ENCODE measurements at places on chromosomes 4 and X.

DNA sequence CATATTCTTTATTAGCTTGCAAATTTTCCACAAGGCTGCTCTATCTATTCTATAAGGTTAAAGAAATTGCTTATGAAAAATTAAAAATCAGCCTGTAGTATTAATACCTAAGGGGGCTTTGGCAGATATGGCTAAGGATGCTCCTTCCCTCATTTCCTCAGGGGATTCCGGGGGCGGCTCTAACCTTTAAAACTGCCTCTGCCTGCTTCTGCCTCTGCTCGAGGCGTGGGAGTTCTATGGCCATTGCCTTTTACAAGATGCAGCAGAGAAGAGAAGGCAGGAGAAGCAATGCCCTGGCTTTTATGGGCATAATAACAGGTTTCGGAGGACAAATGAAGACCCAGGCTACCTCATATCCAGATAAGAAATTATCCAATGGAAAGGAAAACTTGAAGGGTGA is 8.6 kb upstream of the CDKN2AIP start:
- DNase-seq, result no peak

DNA sequence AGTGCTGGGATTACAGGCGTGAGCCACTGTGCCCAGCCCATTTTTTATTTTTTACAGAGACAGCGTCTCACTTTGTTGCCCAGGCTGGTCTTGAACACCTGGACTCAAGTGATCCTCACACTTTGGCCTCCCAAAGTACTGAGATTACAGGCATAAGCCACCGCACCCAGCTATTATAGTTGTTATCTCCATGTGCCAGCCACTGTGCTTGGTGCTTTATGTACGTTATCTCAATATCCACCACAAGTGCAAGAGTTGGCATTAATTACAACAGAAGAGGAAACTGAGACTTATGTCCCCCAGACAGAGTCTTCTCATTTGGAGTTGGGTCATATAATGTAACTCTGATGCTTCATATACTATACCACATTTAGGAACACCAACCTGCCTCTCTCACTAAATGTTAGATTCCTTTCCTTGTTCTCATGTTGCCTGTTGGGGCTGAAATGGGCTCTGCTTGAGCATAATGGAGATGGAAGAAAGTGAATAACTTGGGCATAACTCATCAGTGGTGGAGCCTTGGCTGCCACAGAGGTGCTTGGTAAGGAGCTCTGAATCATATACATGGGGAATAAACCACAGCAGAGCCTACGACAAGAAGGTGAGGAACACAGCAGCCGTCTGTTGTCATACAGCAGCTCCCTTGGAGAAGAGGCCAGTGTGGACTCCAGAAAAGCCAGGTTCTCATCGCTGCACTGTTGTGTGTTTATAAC is 84.3 kb downstream of the SPRY1 start:
- DNase-seq, result no peak

DNA sequence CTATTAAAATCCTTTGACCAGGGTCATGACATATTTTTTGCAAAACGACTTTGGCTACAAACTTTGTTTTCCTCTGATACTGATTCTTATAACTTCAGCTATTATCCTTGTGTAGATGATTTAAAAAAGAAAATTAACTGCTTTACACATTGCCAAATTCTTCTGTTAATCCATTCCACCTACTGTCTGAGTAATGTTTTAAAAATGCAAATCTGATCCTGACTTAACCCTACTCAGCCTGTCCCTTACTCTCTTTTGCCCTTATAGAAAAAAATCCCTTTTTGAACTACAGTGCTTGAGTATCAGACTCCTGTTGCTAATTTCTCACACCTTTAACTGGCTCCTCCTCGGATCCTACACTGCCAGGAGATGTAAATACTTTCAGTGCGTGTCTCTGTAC is 723.1 kb downstream of the ADGRL3 start:
- no peak for DNase-seq

GRCh38 chr4:159024266-159024665 is 78.6 kb upstream of the RAPGEF2 start:
- no peak for DNase-seq

DNA sequence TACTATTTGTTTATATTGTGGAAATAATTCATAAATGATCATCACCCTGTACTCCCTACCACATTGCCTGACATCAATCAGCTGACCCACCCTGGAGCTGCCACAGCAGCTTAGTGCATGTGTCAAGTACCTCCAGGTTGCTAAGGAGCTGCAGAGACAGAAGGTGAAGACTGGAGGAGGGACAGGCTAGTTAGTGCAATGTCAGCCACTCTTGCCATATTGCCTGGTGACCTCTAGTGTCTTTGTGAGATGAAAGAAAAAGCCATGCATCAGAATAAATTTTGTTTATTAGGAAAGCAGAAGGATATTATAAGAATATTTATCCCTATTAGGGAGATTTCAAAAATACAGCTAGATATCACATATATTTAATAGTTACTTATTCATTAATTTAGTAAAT is 243.9 kb upstream of the FAT4 start:
- no peak for DNase-seq

DNA sequence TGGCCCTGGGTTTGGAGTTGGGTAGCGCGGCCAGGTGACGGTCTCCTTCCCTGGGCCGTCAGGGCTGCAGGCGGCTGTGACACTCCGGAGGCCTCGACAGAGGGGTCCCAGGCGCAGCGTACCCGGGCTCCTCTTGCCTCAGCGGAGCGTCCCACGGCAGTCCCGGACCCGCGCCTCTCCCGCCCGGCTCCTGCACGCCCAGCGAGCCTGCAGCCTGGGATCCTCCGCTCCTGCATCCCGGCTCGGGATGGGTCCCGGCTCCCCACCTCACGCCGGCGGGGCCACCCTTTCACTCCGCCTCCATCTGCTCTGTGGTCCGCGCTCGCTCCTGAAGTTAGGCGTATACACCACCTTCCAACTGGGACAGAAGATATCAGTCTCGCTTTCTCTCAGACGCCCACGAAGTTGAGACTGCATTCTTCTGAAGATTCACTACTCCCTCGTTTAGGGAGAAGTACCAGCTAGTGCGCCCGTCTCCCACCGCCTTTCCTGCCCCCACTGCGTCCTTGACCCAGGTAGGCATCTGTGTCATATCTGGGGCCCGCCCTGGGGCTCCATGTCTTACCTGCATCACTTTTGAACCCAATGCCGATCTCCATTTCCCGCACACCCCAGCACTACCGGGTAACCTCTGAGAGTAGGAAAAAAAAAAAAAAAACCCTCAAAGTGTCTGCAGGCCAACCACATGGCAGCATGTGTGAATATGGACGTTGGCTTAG is 32.3 kb upstream of the KDR start:
- no peak for DNase-seq

DNA sequence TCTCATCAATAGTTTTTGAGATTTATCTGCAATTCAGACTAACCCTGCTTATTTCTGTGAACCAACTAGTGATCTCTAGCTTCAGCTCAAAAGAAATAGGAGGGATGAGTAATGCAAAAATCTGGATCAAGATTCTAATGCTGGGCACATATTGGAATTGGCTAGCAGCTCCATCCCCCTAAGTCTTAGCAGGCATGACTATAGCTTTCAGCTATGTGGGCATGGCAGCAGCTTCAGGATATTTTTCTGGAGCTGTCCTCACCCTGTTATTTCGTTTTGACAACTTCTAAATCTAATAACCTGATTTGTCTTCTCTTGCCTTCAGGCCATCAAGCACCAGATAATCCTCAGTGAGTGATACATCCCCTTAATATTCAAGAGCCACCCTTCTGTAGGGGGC is 50.8 kb upstream of the GNPDA2 start:
- no peak for DNase-seq

DNA sequence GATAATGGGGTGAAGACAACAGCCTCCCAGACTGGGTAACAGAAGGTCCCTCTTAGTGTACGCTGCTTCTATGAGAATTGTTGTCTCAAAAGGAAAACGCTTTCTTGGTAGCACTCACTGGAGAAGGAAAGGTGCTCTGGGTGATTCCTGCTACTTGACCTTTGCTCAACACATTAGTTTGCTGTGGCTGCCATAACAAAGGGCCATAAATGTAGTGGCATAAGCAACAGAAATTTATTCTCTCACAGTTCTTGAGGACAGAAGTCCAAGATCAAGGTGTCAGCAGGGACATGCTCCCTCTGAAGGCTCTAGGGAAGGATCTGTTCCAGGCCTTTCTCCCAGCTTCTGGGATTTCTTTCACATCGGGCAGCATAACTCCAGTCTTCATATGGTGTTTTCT is 19.0 kb downstream of the HCCS start:
- DNase-seq, result no peak

GRCh38 chrX:130196466-130196865 is 24.7 kb downstream of the RAB33A start:
- DNase-seq, result no peak

GRCh38 chr4:174316546-174316945 is 32.8 kb downstream of the CEP44 start:
- no peak for DNase-seq

DNA sequence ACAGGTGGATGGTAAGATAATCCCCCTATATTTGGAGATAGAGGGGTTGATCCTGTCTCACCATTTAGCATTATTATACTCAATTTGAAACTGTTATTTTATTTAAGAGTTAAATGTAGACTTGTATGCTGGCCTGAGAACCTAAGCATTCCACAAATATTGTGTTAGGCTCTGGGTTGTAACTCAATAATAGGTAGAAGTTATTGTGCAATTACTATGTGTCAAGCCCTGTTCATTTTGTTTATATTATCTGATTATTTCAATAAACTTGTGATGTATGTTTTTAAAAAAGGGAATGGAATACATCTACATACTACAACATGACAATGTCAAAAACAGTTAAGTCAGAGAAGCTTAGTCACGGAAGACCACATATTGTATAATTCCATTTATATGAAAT is 13.6 kb upstream of the TXK start:
- DNase-seq, result no peak

DNA sequence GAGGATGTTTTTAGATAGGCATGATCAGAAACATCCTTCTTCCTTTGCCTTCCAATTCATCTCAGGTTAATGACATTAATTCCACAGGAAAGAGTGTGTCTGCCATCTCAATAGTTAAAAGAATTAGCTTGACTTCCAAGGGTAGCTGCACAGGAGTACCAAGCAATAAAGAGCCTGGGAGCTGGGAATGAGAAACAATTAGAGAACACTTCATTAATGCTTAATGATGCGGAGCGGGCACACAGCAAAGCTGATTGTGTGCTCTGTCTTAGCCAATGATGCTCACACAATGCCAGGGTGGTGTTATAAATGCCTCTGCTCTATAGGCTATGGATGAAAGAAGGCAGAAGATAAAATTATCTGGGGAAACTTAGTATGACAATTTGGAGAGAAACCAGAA is 1052.5 kb upstream of the LCORL start:
- no peak for DNase-seq

GRCh38 chr4:100317032-100317864 is 127.0 kb upstream of the DDIT4L start:
- DNase-seq, result no peak

DNA sequence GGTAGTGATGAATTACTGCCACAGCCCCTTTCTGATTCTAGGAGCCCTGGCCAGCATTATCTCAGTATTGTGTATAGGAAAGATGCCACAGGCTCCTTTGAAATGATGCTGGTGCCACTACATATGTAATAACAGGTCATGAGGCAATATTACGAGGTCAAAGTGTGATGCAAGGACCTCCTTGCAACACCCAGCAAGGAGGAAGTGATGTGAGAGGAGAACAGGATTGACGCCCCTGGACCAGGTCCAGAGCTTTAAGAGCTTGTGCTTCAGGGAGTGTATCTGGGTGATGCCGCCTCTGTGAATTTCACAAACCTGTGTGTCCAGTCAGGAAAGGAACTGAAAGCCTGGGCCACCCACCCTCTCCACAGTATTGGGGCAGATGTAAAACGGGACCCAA is 261.8 kb downstream of the MID1IP1 start:
- no peak for DNase-seq

DNA sequence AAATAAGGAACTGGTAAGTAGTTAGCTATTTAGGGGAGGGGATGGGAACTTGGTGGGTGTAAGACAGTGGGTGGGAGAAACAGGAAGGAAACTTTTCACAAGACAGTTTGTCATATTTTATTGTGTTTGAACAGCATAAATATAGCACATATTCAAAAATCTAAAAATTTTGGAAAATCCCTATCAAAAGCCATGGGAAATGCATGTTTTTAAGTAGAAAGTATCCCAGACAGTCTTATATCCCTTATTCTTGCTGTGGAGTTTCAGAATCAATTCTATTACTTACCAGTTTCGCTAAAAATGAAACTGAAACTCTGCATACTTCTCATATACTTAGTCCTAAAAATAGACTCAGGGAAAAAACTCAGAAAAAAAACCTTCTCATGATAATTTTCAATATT is 22.3 kb upstream of the RASGEF1B start:
- no peak for DNase-seq

- no peak for DNase-seq
Measured at GRCh38 chrX:83916525-83916924, 55.6 kb downstream of the CYLC1 start.

- DNase-seq, result no peak
Measured at GRCh38 chr4:5568931-5569330, 139.4 kb downstream of the EVC2 start.
